ENCODE measurements at places on chromosomes 3 and 15.

DNA sequence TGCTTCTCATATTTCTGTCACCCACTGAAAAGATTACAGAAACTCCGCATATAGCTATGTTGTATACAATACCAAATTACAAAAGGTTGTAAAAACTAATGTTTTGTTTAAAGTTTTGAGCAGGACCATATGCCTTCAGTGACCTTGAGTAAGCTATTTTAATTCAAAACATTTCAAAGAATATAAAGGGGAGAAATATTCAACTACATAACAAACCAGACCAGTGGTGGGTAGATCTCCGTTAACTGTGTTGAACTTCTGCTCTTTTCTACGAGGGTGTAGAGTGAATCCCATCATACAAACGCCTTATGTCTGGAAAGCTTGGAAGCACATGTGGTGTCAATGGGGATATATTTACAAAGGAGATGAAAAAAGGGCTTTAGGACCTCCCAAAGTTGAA lies 68.4 kb upstream of the NR2F2 start:
- DNase-seq, result peak; percentile 13
- H3K4me1 ChIP-seq, result peaks cover 3% of the 10 kb centered on the region
- H3K4me3 ChIP-seq, result no peak overlapping the region
- no peak overlapping the region for H3K27ac ChIP-seq
- H3K36me3 ChIP-seq, result no peaks in the 10 kb centered on the region

DNA sequence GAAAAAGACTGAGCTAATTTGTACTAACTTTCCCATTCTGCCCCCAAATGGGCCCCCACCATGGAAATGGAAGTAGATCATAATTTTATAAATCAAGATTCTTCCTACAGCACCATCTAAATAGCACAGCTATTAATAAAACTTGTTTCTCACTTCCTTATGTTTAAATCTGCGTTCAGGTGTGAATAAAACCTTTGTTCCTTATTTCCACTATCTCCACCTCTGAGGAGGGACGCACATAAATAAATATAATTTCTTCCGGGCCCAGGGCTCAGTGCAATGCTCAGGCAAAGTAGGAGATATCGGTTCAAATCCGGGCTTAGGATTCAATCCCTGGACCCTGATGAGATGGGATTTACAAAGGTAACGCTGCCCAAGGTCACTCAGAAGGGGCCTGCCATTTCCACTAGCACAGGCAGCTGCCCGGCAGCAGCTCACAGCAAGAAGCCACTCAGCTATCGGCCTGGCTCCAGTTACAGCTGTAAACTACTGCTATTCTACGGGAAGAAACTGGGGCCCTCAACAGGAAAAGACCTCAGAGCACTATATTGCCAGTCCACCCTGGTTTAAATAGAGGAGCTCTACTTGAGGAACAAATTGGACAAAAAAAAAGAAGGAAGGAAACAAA lies 52.5 kb downstream of the FOXP1 start:
- H3K4me3 ChIP-seq, result no peak overlapping the region
- DNase-seq, result no peak
- H3K36me3 ChIP-seq, result no peaks in the 10 kb centered on the region
- H3K27me3 ChIP-seq, result no peaks in the 10 kb centered on the region
- H3K4me1 ChIP-seq, result no peaks in the 10 kb centered on the region

DNA sequence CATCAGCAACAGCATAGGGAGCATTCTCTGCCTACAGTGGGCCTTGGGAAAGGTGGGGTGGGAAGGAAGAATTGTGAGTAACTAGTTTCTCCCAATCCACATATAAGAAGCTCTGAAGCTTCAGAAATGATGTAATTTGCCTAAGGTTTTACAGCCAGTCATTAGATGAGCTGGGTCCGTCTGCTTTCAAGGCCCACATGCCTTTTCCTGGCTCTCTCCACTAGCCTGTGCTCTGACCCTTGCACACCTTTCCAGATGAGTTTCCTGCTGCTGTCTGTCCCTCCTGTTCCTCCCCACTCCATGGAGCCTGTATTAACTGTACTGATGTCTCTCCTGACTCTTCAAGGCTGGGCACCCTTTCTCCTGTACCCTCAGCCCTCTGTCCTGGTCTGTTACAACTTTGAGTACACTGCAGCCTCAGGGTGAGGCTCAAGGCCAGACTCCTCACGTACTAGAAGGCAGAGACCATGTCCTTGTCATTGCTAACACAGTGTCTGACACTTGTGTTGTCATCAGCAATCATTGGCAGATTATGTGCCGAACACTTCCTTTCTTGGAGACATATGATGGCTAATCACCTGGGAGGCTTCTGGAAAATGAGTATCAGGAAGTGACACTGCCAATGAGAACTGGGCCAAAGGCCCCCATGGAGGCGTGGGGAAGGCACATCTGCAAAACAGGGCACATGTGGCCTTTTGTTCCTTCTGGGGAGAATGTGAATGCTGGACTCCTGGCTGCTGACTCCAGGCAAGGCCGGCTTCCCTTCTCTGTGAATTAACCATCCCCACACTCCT lies 6.6 kb downstream of the TM6SF1 start:
- peaks cover 11% of the 10 kb centered on the region for H3K4me1 ChIP-seq
- H3K27me3 ChIP-seq, result no peaks in the 10 kb centered on the region

GRCh38 chr3:11305509-11305908 lies 33.3 kb downstream of the ATG7 start:
- H3K4me3 ChIP-seq, result no peak overlapping the region
- no peaks in the 10 kb centered on the region for H3K27me3 ChIP-seq
- no peak overlapping the region for H3K27ac ChIP-seq
- peaks cover 39% of the 10 kb centered on the region for H3K36me3 ChIP-seq
- DNase-seq, result no peak

- no peaks in the 10 kb centered on the region for H3K4me1 ChIP-seq
- no peak for DNase-seq
Measured at GRCh38 chr3:136546720-136547119, 205.5 kb downstream of the STAG1 start.

GRCh38 chr3:38644662-38645053 lies 4.8 kb downstream of the SCN5A start:
- H3K4me1 ChIP-seq, result peaks cover 11% of the 10 kb centered on the region
- H3K4me3 ChIP-seq, result no peak overlapping the region
- peaks cover 24% of the 10 kb centered on the region for H3K27me3 ChIP-seq
- H3K27ac ChIP-seq, result no peak overlapping the region
- DNase-seq, result no peak

- peaks cover 17% of the 10 kb centered on the region for H3K27me3 ChIP-seq
- peaks cover 33% of the 10 kb centered on the region for H3K4me1 ChIP-seq
- peaks cover 3% of the 10 kb centered on the region for H3K36me3 ChIP-seq
- peak overlapping the region; percentile 68 for H3K4me3 ChIP-seq
- peak; percentile 18 for DNase-seq
Measured at GRCh38 chr15:71116366-71116765, 1.1 kb downstream of the THSD4 start.

DNA sequence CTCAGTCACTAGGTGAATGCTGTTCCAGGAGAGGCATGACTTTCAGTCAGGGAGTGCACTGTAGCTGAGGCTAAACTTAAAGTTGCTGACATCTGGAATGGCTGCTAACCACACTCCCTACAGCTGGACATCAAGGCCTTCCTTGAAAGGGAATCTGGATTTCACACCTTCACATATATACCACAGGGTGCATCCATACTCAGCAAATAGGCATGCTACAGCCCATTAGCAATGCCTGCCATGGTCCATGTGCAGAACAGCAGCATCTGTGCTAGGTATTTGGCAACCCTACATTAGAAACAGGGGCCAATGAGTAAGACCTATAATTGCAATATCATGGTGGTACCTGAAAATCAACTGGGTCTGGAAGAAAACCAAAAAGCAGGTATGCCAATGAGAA lies 74.8 kb downstream of the SNTN start:
- no peak overlapping the region for H3K27ac ChIP-seq
- H3K4me3 ChIP-seq, result no peak overlapping the region
- no peaks in the 10 kb centered on the region for H3K27me3 ChIP-seq
- no peak for DNase-seq
- H3K36me3 ChIP-seq, result no peaks in the 10 kb centered on the region
- H3K4me1 ChIP-seq, result no peaks in the 10 kb centered on the region

DNA sequence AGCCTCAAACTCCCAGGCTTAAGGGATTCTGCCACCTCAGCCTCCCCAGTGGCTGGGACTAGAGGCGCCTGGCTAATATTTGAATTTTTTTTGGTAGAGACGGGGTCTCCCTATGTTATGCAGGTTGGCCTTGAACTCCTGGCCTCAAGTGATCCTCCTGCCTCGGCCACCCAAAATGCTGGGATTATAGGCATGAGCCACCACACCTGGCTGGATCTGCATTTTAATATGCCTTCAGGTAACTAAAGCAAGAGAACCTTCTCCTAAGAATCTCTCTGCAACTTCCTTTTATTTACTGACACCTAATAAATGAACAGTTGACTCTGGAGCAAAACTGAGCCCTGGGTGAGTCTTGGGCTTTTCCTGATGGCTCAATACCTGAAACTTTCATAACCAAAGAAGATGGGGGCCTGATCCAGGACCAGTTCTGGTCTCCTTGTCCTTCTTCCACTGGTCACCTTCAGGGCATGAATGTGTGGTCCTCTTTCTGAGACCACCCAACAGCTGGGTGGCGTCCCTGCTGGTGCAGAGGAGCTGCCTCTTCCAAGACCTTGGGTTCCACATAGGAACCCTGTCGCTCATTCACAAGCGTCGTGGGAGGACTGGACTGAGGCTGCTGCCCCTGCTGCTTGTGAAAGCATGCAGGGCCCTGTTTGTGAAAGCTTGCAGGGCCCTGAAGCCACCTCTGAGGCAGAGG lies 28.2 kb downstream of the CCR9 start:
- H3K4me3 ChIP-seq, result no peak overlapping the region
- H3K4me1 ChIP-seq, result no peaks in the 10 kb centered on the region
- DNase-seq, result no peak
- no peaks in the 10 kb centered on the region for H3K27me3 ChIP-seq
- no peak overlapping the region for H3K27ac ChIP-seq

GRCh38 chr3:61876797-61877196 lies 315.4 kb downstream of the PTPRG start:
- no peak overlapping the region for H3K4me3 ChIP-seq
- H3K27me3 ChIP-seq, result no peaks in the 10 kb centered on the region
- no peak overlapping the region for H3K27ac ChIP-seq
- DNase-seq, result no peak

GRCh38 chr3:55988905-55989304 lies 479.4 kb downstream of the ERC2 start:
- no peaks in the 10 kb centered on the region for H3K36me3 ChIP-seq
- no peak overlapping the region for H3K27ac ChIP-seq
- no peaks in the 10 kb centered on the region for H3K27me3 ChIP-seq

- peaks cover 6% of the 10 kb centered on the region for H3K36me3 ChIP-seq
- no peak overlapping the region for H3K4me3 ChIP-seq
- H3K27me3 ChIP-seq, result no peaks in the 10 kb centered on the region
- no peak overlapping the region for H3K27ac ChIP-seq
- H3K4me1 ChIP-seq, result no peaks in the 10 kb centered on the region
- peak; percentile 22 for DNase-seq
Measured at GRCh38 chr3:3817865-3818264, 18.6 kb downstream of the LRRN1 start.

Data from muscle of leg (tissue), 16 donors.